HEK293T (cell line): ENCODE measurements at places on chromosomes 16 and 17.

DNA sequence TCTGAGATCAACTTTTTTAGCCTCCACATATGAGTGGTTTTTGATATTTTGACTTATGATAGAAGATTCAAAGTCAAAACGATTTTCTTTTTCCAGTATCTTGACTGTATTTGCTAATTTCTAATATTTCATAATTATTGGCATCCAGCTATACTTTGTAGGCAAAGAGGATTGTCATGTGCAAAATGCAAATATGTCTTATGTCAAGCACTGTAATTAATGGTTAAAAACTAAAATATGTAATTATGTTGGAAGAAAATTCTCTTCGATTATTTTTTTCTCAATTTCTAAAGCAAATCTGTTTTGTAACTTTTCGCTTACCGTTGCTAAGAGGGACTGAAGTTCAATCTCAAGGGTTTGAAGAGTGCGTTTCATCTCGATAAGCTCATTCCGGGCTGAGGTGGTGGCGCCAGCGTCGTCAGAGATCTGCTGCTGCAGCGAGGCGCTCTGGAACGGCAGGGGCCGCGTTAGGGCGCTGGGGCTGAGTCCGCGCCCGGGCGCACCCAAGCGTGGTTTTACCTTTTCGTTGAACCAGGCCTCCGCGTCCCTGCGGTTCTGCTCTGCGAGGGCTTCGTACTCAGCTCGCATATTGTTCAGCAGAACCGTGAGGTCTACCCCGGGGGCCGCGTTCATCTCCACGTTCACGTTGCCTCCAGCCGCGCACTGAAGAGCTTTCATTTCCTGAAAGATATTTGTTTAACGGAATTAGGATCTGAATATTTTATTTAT, 3.0 kb downstream of the KRT27 start:
- DNase-seq: peak; percentile 10

DNA sequence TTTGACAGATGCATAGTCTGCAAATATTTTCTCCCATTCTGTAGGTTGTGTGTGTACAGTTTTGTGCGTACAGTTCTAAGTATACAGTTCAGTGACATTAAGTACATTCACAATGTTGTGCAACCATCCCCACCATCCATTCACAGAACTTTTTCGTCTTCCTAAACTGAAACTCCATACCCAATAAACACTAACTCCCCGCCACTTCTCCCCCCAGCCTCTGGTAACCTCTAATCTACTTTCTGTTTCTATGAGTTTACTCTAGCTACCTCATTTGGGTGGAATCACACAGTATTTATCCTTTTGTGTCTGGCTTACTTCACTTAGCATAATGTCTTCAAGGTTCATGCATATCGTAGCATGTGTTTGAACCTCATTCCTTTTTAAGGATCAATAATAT, 14.3 kb downstream of the PIK3R5 start:
- no peak for DNase-seq

DNA sequence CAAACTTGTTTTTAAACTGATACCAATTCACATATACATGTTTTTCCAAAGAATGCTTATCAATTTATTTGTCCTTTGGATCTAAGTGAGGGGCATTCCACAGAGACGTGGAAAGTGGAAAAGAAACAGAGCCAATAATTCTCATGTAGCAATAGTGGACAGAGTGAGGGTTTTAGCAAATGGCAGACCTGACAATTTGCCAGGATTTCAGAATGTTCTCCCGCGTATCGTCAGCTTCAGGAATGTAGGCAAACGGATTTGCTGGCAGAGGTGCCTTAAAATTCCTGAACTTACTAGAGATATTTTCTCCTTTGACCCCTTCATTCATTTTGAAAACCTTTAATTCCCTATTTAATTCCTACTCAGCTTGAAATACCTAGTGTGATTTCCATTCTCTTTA, 193.4 kb upstream of the CPHXL start:
- DNase-seq: no peak

DNA sequence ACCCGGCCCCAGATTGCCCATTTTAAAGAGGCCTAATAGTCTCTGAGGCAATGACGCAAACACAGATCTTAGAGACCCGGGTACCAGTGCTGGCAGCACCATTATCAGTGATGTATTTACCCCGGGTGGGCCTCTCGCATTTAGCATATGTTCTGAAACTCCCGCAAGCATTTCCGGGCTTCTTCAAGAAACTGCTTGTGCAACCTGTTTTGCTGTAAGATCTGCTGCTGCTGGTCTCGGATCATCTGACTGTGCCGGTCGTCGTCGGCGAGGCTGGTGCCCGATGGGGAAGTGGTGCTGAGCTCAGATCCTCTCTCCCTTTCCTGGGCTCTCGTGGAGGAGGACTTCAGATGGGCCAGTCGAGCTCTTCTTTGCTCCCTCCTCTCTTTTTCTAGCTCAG, 12.5 kb downstream of the CEP295NL start:
- DNase-seq: no peak

DNA sequence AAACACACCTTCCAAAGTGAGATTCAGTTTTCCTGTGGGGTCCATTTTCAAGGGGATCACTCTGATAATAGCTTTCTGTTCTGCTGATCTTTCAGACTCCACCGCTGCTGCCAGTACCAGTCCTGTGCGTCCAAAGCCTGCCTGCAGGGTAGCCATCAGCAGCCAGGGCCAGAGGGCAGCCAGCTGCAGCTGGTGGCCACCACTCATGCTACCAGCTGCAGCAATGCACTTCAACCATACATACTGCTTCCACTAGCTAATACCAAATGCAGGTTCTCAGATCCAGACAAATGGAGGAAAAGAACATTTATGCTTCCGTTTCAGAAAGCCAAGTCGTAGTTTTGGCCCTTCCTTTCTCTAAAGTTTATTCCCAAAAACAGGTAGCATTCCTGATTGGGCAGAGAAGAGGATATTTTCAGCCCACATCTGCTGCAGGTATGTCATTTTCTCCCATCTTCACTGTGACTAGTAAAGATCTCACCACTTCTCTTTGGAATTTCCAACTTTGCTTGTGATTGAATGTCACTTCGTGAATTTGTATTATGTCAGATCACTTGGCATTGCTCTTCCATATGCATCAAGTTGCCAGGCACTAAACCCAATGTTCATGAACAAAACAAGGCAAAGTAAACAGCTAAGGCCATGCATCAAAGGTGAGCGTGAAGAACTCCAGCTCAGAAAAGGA, 1.8 kb downstream of the RNF43 start:
- DNase-seq: no peak

DNA sequence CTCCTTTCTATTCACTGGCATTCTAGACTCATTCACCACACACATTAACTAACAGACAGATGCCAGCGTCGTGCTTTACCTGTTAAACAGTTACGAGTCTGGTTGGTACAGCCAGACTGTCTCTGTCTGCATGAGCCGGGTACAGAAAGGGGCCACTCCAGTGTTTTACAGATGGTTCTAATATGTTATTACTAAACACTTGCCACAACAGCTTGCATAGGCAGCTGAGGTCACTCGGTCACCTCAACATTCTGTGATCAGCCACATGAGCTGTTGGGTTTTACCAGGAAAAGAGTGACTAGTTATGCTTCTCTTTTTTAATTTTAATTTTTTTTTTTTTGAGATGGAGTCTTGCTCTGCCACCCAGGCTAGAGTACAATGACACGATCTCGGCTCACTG, 25.2 kb downstream of the CD300A start:
- DNase-seq: no peak

GRCh38 chr16:30875871-30876801, 17.7 kb downstream of the BCL7C start:
- no peak for DNase-seq

GRCh38 chr16:79713609-79714309, 113.2 kb upstream of the MAF start:
- no peak for DNase-seq

DNA sequence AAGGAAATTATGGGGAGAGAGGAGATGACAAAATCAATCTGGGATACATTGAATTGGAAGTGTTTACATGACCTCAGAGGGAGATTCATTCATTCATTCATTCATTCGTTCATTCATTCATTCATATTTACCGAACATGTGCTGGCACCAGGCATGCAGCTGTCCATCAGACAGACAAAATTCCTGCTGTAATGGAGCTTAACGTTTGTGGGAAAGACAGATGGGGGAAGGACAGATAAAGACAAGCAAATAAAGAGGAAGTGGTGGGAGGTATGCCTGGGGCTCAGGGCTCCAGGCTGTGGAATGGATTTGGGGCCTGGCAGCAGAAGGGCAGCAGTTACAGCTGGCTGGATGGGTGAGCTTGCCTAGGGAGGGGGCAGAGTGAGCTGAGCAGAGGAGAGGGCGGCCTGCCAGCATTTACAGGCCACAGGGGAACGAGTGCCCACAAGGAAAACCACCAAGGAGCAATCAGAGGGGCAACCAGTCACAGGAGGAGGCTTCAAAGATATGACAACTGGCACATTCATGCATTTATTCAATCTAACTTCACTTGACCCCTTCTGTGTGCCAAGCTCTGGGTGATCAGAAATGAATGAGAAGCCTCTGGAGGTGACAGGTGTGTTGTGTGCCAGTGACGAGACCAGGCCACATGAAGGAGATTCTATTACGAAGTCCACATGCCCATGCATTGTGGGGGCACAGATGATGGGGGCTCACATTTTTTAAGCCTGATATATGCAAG, 48.5 kb downstream of the ARHGAP27 start:
- no peak for DNase-seq

- DNase-seq: no peak
Measured at GRCh38 chr17:51397361-51398127, 137.2 kb downstream of the UTP18 start.

GRCh38 chr17:52790359-52790955, 631.9 kb upstream of the CA10 start:
- no peak for DNase-seq

DNA sequence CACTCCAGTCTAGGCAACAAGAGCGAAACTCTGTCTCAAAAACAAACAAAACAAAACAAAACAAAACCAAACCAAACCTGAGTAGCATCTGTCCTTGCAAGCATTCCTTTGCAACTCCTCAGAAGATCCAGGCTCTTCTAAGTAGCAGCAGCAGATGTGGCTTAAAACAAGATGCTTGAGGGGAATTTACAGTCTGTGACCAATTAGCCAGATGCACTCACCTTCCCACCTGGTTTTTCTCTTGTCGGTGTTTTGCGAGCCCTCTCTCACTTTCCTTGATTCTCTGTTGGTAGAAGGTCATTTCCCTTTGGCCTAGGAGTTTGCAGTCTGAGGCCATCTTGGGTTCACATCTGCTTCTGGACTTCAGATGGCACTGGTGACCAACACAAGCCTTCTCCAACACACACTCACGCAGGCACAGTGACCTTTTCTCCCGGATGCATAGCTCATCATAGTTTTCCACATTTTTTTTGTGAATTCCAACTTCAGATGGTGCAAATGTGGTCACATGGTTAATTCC, 276.8 kb downstream of the STX8 start:
- DNase-seq: no peak

DNA sequence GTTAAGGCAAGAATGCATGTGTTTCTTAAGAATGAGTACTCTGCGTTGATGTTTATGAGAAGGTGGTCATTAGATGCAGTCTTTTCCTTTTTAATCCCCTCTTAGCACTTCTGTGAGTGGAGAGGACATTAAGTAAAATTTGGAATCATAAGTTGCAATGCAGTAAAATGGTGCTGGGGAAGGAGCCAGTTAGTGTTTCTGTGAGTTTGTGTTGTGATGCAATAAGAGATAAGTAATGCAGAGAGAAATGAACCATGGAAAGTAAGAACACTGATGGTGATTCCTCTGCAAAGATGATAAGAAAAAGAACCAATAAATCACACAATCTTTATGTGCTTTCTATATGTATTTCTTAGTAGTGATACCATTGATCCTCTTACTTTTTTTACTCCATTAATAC, 20.0 kb downstream of the ABHD15 start:
- no peak for DNase-seq

DNA sequence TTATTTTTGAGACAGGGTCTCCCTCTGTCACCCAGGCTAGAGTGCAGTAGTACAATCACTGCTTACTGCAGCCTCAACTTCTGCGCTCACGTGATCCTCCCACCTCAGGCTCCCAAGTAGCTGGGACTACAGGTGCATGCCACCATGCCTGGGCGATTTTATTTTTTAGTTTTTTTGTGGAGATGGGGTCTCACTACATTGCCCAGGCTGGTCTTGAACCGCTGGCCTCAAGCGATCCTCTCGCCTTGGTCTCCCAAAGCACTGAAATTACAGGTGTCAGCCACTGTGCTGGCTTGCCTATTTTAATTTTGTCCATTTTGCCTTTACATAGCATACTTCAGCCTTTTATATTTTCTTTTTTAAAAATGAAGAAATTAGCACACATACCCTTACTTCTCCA, 51.2 kb downstream of the TTC19 start:
- no peak for DNase-seq

GRCh38 chr16:30010844-30011713, at the start of gene DOC2A:
Gene DOC2A (minus strand): TSS chr16:30011027. CDS start chr16:30010222, 805 bp downstream.
- peak; percentile 81 for DNase-seq

DNA sequence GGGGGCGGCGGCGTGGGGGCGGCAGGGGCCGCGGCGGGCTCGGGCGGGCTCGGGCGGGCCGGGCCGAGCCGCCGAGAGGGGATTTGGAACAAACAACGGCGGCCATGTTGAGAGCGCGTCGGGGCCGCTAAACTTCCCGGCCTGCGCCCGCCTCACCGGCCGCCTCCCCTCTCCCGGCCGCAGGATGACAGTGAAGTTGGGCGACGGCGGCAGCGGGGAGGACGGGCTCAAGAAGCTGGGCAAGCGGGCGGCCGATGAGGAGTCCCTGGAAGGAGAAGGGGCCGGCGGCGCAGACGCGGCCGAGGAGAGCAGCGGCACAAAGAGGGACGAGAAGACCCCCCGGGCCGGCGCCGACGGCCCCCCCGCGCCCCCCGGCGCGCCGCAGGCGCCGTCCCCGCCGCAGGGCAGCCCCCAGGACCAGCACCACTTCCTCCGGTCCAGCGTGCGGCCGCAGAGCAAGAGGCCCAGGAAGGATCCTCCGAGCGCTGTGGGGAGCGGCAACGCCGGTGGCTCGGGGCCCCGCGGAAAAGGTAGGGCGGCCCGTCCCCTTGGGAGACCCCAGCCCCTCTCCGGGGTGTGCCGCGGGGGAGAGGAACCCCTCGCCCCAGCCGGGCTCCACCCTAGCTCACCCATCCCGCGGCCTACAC, 2.4 kb downstream of the CRAMP1 start:
- DNase-seq: peak; percentile 49

- DNase-seq: no peak
Measured at GRCh38 chr16:80122115-80122514, 418.7 kb upstream of the DYNLRB2 start.

DNA sequence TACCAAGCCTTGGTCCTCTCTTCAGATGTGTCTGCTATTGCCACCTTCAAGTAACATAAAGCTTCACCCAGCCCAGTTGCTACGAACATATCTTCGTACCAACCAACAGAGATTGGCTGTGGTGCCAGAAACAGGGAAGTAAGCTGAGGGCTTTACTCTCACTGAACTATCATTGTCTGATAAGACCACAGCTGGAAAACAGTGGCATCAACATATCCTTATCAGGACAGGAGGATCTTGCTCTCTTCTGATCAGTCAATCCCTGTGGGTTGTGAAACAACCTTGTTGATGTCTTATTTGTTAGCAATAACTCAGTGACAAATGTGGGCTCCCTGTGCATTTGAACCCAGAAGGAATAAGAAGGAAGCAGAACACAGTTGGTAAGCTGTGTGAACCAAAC, 446.3 kb upstream of the MAF start:
- DNase-seq: no peak
